ENCODE measurements at places on chromosomes 7 and 10.

GRCh38 chr10:69959911-69960310, 92.7 kb upstream of the MACROH2A2 start:
- no peak for DNase-seq

- DNase-seq = no peak
Measured at GRCh38 chr10:132905661-132906060, 36.7 kb downstream of the CFAP46 start.

DNA sequence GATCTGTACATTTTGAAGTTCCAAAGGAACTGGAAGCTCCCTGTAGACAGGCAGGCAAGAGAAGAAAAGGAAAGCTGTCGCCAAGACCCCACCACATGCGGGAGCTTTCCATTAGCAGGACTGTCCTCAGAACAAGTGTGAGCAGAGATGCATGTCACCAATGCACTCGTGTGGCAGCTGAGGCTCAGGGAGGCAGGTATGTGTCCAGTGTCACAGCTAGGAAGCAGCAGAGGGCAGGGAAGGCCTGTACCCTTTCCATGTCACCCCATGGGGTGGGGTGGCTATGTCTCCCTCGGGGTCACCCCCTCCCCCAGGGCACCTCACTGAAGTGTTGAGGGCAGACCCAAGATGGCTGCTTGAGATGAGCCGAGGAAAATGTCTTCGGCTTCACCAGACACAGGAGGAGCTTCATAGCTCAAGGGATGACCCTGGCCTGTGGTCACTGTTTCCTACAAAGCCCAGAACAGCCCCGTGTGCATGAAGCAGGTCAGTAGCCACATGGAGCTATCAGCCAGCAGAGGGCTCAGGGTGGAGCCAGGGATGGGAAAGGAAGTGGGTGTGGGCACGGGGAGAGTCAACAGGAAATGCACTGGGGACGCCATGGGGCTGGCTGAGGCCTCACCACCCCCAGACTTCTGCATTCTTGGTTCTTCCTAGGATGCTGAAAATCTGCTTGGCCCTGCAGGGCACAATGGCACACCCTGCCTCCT, 96.6 kb downstream of the FAM53B start:
- peak; percentile 49 for DNase-seq

DNA sequence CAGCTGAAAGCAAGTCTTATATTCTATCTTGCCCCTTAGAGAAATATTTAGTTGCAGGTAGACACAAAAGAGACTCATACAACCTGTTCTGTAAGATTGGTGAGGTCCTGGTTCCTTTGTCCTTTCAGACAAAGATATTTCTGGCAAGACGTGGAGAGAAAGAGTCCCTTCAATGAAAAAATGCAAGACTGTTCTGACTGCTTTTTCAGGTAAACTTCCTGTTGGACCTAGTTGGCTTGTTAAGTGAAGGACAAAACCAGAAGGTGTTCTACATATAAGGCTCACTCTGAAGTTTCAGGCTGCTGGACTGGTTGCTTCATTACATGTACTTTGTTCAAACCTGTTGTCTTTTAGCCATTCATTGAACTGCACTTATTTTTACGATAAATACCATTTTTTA, 119.0 kb upstream of the PTPRZ1 start:
- no peak for DNase-seq

DNA sequence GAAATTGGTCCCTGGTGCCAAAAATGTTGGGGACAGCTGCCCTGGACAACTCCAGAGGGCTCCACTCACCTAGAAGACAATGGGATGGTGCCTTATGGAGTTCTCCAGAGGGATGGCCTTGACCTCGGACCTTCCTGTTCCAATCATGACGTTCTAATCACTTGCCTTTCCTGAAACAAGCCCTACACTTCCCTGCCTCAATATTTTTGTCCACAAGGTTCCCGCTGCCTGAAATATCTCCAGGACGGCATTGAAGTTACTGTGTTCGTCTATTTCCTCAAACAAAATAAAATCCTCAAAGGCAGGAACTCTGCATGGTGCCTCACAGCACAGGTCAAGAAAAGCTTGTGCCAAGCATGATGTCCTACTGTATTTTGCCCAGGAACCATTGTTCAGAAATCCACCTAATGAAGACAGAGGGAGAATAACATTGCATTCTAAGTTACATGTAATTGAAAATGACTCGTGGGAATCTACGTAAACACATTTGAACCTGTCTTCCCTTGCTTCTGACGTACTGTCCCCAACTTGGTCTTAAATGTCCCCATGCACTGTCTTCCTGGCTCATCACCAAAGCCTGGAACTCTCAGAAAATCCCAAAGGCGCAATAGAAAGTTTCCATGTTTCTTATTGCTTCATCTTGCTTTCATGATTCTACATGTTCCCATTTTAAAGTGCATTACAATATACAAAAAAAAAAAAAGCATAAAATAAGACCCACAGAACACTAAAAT, 342.3 kb upstream of the NRP1 start:
- DNase-seq = no peak

DNA sequence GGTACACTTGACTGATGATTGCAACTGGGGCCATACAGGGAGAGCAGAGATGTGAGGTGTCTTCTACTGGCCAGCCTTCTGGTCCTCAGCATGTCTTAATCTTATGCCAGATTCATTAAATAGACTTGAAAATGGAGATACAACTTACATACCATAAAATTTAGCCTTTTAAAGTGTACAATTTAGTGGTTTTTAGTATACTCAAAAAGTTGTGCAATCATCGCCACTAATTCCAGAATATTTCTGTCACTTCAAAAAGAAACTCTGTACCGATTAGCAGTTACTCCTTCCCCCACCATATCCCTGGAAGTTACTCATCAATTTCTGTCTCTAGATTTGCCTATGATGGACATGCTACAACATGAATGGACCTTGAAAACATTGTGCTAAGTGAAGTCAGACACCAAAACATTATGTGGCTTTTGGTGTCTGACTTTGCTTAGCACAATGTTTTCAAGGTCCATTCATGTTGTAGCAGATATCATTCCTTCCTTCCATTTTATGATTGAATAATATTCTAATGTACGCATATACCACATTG, 53.0 kb downstream of the SH2D4B start:
- DNase-seq = no peak

DNA sequence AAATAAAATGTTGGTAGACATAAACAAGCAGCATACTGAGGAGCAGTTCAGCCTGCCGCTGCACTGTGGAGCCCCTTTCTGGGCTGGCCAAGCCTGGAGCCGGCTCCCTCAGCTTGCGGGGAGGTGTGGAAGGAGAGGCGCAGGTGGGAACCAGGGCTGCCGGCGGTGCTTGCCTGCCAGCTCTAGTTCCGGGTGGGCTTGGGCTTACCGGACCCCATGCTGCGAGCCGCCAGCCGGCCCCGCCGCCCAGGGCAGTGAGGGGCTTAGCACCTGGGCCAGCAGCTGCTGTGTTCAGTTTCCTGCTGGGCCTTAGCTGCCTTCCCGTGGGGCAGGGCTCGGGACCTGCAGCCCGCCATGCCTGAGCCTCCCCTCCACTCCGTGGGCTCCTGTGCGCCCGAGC, 672.9 kb upstream of the POM121L12 start:
- no peak for DNase-seq

DNA sequence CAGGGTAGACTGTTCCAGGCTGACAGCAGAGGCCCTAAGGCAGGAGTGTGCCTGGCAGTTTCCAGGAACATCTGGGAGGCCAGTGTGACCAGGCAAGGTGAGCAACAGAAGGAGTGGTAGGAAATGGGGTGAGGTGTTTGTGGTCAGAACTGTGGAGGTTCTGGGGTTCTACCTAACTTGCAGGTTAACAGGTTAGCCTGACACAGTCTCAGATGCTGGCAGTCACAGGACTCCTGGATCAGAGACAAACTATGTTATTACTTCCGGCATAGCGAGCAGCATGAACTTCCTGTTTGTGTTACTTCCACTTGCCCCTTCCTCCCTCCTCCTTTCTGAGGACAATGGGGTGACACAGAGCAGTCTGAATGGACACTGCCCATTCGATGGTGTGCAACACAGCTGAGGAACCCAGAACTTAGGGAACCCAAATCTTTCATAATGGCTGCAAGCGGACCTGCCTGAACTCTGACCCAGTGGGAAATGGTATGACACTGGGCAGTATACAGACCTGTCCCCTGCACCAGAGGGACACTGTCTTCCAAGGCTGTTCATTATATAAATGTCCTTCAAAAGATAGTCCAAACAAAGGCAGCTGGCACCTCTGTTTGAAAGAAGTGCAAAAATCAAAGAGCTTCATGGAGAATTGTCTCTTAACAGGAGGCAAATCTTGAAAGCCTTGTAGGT, 3.9 kb upstream of the SAR1A start:
- no peak for DNase-seq

DNA sequence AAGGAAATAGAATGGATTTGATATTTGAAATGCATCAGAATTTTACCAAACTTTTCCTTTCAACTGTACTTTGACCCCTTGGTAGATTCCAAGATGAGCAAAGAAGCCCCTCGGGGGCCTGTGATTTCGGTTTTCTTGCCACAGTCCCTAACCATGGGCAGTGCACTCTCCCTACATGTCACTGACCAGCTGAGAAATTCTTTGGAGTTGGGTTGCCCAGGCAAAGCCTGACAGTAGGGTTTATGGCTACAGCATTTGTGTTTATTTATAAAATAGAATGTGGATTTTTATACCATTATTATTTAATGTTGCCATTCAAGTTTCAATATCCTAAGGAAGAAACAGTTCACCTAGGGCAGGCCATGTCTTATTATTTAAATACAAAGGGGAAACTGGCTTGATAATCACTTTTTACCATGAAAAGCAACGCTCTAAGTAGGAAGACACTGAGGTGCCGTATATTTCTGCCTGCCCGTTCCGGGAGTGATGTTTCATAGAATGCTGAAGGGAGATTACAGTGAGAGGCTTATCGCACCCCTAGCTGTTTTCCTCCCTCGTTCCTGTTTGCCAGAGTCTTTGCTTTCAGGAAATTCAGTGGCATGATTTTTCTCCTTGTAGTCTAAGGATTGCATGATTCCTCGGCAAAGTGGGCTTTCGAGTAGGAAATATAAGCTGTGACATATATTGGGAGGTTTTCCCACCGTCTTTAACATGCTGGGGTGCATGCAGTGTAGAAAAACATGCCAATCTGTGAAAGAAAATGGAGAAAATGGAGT, 35.8 kb downstream of the WIPF3 start:
- DNase-seq = no peak

DNA sequence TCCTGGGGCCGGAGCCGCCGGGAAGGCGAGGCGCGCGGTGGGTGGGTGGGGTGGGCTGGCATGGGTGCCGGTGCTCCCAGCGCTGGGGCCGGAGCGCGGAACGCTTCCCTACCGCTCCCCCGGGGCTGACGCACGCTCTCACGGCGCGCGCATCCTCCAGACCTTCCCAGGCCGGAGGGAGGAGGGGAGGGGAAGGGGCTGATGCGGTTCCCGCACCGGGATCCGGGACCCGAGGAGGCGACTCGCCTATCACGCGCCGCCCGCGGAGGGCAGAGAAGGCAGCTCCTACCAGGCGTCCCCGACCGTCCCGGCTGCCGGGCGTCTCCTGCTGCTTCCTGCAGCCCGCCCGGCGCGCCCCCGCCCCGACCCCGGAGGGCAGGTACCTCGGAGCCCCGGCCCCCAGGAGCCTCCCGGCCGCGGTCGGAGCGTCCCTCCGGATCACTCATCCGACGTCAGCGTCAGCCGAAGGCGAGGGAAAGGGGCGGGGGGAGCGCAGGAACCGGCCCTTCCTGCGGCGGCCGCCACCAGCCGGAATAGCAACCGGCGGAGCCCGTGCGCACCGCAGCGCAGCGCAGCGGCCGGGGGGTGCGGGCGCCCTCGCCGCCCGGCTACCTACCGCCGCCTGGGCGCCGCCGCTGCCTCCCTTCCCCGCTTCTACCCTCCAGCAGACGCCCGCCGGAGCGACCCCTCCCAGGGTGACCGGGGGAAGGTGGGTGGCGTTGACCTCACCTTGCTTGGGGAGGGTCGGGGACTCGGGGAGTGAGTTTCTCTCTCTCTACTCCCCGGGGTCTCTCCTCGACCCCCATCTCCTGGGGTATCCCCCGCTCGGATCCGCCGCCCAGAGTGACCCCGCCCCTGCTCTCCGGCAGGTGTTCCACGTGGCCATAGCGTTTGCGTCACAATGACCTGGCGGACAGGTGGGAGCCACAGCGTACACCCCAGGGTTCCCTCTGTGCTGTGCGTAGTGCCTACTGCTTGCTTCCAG, at the start of gene ICA1:
Gene ICA1 (minus strand): TSS at position 457 of the 985 bp plus-strand sequence. CDS start 26,241 bp downstream, outside the sequence.
- DNase-seq = peak; percentile 14

GRCh38 chr10:129958148-129958628, 5.9 kb downstream of the EBF3 start:
- no peak for DNase-seq

DNA sequence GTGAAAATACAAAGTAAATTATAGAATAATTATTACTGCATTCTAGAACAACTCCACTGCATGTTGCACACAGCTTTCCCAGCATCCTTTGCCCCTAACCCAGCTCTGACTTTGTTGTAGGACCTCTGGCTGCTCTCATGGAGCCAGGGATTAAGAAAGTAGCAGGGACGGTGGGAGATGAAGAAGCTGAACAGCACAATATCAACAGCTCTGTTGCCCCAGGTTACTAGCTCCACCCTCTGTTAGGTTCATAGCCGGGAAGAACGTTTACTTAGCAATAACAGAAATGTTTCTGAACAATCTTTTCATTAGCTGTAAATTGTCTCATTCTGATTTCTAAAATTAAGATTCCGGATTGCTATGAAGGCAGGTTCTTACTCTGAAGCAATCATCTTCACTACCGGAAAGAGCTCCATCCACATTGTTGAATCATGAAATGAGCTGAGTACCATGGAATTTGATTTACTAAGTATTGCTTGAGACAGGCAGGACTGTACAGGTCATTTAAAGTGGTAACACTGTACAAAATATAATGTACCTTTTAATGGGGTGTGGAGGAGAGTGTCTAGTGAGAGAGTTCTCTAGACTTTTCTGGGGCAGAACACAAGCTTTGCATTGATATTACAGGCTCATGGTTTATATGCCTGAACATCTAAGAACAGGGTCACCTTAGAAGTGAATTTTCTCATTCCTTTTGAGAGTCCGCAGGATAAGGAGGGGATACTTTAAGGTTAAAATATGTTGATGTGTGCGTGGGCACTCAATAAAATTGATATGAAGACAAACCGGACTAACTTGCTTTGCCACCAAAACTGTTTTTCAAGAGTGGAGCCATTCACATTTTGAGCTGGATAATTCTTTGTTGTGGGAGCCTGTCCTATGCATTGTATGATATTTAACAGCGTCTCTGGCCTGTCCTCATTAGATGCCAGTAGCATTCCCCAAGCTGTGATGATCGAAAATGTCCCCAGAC, 20.8 kb upstream of the RAB18 start:
- DNase-seq = no peak

DNA sequence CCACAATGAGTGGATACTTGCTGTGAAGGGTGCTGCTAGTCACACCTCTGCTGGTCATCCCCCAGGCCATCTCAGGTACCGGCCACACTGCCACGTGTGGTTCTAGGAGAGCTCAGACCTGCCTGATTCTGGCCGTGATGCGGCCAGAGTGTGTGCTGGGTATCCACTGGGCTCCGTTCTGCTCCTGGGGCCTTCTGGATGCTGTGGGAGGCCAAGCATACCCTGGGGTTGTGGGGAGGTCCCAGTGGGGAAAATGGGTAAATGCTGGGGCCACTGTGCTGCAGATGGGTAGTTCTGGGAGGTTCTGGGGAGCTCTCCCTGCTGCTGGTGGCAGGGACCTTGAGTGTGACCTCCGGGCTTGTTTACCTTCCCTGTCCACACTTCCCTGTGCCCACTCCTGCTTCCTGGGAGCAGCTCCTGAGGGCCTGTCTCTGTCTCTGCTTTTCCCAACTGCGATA, 318.4 kb downstream of the GLRX3 start:
- DNase-seq = no peak

- no peak for DNase-seq
Measured at GRCh38 chr10:76009531-76009930, 578.1 kb downstream of the LRMDA start.
